SJCRH30 (cell line): ENCODE measurements at places on chromosomes 12 and 14. TPM values are rescaled to one million over a fixed set of nuclear protein-coding genes. Genes with fewer than 3 reads are reported as not detected.

DNA sequence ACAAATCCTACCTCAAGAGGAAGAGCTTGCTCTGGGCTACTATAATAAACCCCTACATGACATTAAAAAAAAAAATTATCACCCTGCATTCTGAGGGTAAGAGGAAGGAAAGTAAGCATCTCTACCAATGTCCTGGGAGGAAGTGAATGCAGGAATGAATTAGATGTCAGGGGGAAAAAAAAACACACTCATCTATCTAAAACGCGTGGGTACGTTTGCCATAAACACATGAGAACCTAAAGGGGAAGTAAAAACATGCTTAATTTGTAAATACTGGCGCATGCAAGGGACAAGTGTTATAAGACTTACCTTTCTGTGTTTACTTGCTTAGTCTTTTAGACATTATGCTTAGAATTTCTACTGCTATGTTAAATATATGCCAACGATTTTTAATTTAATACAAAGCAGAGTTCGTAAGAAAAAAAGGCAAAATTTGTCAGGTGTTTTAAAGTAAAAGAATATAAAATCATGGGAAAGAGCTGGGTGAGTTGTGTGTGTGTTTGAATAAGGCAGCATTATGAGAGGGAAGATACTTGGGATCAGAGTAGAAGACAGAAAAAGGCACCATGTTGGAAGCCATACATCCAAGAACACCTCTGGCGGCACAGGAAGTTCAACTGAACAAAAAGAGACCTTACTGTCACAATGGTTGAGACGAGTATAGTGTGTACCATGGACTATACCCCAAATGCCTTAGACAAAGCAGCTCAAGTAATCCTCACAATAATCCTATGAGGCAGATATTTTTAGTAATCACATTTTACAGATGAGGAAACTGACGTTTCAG is 1.5 kb downstream of the TMED8 start:
- DNase-seq: no peak

OR4E2 gene
- not detected in 2 replicates for total RNA-seq

PRICKLE1 gene
- total RNA-seq: 1.4 and 1.8 TPM in 2 replicates

COX8C gene
- total RNA-seq: not detected in 2 replicates

- DNase-seq: no peak
Observed at GRCh38 chr12:53523131-53523530, 15.8 kb upstream of the NPFF start.

DNA sequence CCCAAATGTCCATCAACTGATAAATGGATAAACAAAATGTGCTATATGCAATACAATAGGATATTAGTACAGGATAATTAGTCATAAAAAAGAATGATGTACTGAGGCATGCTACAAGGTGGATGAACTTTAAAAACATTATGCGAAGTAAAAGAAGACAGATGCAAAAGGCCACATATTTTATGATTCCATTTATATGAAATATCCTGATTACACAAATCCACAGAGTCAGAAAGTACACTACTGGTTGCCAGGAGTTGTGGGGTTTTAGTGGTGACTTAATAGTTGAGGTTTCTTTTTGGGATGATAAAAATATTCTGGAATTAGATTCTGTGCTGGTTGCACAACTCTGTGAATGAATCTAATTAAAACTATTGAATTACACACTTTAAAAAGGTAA is 12.6 kb downstream of the TRIM9 start:
- no peak for DNase-seq

DNA sequence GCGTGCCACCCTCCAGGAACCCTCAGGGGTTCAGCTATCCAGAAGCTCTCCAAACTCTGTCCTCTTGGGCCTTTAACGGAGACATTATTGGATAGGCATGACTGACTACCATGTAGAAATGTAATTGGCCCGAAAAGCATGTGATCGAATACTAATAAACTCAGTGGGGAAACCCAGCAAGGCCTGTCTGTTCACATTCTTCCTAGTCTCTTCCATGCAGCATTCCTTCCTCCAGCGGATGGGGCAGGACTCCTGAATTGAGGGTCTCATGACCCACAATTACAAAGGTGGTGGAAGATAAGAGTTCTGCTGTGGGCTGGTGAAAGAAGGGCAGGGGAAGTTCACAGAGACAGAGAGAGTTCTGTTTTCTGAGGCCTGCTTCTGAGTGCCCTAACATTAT is 6.5 kb upstream of the PRDM4 start:
- no peak for DNase-seq

CCDC196 gene
- total RNA-seq: not detected in 2 replicates

DNA sequence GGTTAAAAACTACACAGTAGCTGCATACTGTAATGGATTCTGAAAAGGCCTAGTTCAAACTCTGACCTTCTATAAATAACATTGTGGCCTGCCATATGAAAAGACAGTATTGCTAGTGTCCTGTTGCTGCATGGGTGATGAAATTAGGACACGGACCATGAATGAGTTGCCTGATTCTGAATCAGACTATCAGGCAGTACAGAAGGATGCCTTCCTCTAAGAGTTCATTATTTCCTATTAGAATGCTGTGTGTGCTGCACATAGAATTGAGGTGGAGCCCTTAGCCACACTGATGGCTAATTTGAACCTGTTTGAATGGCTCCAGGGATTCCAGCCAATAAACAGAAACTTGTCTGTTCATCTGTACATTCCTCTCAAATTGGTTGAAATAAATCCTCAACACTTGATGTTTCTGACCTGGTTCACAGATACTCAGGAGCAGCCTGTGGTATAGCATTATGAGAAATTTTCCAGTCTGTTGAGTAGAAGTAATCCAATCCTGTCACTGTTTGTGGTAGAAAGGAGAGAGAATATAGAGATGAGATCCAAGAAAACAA is 483.2 kb downstream of the APAF1 start:
- DNase-seq: no peak

DNA sequence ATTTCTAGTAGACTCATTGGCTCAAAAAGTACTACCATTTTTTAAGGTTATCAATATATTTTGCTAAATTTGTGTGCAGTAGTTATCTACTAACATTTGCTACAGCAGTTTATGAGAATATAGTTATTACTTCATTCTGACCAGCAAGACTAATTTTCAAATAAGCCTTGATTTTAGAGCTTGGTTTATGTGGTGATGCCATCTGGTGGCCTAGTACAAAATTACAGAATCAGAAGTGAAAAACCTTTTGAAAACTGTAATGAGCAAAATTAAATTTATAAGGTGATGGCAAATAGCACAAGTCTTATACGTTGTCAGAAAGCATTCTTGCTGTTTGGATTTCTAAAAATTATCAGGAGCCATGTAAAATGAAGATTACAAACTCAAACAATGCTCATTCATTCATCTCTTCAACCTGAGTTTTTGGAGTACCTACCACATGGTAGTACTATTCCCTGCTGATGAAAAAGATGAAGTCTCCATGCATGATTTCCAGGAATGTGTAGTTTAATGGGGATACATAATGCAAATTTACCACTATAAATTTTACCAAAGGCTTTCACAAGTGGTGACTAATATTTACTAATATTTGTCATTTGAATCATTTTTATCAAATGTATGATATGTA is 51.0 kb downstream of the MAGOHB start:
- DNase-seq: peak; percentile 52

DNA sequence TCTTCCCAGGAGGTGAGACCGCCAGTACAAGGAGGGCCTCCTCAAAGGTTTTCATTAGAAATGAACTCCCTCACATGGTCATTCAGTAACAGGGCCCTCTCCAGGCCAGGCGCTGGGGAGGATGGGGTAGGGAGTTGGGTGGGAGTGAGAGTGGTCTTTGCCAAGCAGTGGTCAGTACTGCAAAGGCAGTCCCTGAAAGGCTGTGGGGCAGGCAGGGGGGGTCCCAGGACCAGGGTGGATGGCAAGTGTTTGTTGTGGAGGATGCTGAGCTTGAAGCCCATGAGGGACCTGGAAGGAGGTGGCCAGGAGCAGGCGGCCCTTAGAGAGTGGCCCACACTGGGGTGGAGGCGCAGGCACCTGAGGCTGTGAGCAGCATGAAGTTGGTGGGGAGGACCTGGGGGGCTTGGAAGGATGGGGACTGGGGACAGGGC is 26.1 kb downstream of the CEP170B start:
- no peak for DNase-seq

- no peak for DNase-seq
Observed at GRCh38 chr12:44077294-44077693, 241.4 kb downstream of the TMEM117 start.

DNA sequence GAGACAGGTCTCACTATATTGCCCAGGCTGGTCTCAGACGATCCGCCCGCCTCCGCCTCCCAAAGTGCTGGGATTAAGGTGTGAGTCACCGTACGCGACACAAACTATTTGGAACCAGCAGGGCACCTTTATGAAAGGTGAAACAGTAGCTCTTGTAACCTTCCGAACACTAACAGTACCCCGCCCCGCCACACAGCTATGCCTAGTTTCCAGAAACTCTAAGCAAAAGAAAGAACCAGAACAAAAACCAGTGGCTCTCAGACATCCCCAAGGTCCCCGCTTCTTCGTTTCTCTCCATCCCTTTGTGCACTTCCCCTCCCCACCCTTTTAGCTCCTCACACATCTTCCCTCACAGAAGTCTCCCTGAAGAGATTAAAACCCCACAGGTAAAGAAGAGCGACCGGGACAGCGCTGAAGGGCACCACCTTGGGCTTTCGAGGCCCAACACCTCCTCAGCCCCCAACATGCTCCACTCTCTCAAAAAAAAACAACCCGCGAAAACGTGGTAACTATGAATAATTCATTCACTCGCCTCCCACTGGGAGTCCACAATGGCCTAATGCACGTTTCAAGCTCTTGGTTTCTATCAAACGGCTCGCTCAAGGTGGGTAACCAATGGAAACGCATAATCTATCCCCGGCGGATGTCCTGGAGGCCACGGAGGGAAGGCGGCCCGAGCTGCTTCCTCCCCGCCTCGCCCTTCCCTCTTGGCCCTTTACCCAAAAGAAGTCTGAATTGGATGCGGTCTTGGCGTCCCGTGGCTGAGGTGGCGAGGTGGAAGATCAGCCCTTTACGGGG is 877 bp downstream of the BAG5 start:
- peak; percentile 60 for DNase-seq

CISTR gene
- not detected in 2 replicates for total RNA-seq

DNA sequence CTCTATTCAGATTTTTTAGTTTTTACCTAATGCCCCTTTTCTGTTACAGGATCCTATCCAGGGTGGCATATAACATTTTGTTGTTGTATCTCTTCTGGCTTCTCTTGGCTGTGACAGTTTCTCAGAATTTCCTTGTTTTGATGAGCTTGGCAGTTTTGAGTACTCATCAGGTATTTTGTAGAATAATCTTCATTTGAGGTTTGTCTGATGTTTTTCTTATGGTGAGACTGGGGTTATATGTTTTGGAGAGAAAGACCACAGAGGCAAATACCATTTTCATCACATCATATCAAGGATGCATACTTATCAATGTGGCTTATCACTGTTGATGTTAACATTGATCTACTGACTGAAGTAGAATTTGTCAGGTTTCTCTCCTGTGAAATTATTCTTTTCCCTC is 14.0 kb upstream of the LYZ start:
- no peak for DNase-seq

LHX5 gene
- not detected in 2 replicates for total RNA-seq

DNA sequence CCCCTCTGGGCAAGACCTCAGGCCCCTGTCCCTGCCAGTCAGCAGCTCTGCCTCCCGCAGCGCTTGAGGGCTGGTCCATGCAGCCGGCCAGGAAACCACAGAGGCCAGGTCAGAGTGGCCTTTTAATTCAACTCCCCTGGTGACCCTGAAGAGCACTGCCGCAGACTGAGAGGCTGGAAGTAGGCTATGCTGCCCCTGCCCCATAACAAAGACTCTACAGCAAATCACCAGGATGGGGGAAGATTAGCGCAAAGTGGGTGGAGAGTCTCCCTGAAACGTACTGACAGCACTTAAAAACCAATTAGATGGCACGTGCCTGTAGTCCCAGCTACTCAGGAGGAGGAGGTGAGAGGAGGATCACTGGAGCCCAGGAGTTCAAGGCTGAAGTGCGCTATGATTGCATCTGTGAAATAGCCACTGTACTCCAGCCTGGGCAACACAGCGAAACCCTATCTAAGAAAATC is 70.5 kb downstream of the ITPK1 start:
- peak; percentile 57 for DNase-seq

CCND2 gene
- 968 and 987 TPM in 2 replicates for total RNA-seq

DNA sequence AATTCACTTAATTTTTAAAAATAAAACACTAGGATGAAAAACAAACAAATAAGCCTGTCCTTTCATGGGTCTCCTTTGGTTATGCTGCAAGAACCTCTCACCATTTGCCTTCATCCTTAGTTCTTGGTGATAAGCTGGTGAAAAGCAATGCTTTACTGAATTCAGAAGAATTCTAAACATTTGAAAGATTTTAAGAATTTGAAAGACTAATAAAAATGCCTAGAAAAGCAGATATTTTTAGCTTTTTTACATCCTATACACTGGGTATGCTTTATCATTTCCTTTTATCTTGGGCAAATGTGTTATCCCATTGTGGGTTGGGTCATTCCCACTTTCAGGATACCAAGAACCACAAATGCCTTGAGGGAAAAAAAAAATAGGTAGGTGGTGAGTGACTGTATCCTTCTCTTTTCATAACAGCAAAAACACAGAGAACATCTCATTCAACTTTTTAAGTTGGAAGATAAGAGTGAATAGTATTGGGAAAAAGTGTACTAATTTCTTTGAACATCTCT is 197.1 kb upstream of the ABCD2 start:
- no peak for DNase-seq

ANKRD33 gene
- not detected in 2 replicates for total RNA-seq

TMEM179 gene
- total RNA-seq: not detected in 2 replicates

GRCh38 chr12:40137252-40137651 is 31.4 kb upstream of the SLC2A13 start:
- DNase-seq: no peak

CRACR2A gene
- 14.3 and 16.1 TPM in 2 replicates for total RNA-seq

COQ6 gene
- total RNA-seq: 11.9 and 14.0 TPM in 2 replicates

KRT8 gene
- total RNA-seq: 1.7 and 2.4 TPM in 2 replicates

DNA sequence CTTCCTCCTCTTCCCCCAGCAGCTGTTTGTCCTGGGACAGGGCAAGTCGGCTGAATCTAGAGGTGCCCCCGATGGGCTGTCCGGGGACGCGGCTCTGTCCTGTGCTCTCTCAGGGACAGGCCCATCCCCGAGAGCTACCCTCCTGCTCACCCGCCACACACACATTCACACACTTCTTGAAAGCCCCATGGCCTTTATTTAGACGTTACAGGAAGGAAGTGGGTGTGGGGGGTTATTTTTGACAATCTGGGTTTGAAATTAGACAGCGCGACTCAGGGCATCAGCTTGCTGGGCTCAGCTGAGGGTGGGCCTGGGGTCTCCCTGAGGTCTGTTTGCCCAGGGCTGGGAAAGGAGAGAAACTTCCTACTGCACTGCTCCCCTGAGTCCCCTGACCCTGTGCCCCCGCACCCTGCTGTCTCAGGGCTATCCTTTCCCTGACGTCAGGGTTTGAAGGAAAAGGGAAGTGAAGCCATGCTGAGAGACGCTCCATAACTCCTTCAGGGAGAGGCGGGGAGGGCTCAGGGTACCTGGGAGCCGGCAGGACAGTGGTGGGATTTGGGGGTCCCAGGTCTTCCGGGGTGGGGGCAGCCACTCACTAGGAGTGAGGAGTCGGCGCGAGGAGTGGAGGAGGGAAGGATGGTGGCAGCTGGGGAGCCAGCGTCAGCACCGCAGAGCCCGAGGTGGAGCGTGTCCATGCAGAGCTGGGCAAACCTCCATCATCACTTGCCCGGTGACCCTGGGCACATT is 8.1 kb downstream of the PTPN6 start:
- DNase-seq: no peak

OR6S1 gene
- not detected in 2 replicates for total RNA-seq

GRCh38 chr14:55518391-55518790 is 61.6 kb upstream of the KTN1 start:
- DNase-seq: no peak
